ENCODE measurements at places on chromosomes 7 and 10.
A peak's percentile ranks its signal among the peaks of the same experiment; 100 is the strongest.

DNA sequence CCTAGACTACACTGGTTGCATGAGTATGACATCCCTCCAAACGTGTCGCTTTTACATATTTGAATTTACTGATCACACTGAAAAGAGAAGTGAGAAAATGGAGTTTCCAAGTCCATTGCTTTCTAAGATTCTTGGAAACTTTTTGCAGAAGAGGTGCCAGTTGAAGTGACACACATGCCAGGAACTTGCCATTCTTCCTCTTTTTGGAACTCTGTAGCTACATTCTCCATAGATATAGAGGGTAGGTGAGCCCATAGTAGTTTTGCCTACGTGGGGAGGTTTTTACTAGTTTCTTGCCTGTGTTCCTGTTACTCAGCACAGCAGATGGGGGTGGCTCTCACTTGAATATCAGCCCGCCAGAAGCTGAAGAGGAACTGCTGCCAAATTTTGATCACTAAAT lies 286.6 kb upstream of the NRP1 start:
- DNase-seq: peak; percentile 15

DNA sequence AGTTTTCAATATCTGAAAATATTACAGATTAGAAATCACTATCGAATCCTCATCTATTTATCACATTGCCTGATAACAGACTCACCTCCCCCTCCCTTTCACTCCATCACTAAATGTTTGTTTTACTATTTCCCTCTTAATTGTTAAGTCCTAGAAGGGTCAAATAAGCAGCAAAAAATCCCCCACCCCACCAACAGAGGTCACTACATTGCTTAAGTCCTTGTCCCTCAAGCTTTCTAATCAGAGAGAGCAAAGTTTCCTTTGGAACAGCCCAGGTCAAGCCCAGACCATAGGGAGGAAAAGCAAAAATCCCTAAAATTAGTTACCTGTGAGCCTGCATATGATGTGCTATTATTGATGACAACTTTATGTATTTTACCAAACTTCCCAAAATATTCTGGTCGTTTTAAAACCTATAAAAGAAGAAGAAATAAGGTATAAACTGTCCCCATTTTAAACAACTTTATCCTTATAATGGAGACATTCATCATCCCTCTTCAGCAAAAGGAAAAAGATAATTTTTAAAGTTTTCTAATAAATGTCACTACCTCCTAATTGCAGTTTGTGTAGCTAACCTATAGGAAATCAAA lies 95.0 kb downstream of the CNOT4 start:
- peak; percentile 27 for DNase-seq

DNA sequence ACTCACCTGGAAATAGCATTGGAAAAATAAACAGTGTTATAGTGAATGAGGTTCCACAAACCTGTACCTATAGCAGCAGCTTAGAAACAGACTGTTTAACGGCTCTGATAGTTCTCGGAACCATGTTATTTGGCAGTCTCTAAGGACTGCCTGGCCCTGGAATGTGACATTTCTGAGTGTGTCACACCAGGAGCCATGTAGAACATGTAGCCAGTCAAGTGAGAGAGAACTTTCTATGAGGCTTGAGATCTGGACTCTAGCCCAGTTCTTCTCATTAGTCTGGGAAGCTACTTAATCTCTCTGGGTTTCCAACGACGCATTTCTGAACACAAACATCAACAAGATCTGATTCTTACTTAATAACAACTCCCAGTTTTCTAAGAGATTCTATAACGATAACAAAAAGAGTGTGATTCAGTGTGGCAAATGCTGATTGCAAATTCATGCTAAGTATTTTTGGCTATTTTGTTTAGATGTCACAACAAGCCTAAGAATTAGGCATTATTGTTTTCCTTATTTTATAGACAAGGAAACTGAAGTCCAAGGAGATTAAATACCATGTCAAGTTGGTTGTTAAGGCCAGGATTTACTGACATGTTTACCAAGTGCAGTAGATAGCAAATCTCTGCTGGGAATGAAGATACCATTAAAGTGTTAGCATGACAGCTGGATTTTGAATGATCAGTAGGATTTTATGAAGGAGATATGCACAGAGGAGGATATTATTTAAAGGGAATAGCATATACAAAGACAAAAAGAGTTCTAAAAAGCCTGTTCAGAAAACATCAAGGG lies 47.2 kb downstream of the APBB1IP start:
- DNase-seq: no peak

DNA sequence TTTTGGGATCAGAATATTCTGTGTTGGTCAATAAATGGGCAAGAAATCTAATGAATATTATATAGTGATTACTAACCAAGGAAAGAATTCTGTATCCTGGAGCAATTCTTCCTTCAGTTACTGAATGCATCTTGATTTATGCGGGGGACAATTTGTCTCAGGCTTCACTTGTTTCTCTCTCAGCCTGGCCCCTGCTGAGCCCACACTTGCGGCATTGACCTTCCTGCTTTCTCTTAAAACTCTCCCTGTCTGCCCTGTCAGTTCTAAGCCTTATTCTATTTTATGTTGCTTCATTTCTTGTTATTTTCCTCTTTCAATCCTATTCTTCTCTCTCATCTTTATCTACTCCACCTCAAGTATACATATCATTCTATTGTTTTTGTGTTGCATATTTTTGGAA lies 122.1 kb upstream of the TPK1 start:
- no peak for DNase-seq

DNA sequence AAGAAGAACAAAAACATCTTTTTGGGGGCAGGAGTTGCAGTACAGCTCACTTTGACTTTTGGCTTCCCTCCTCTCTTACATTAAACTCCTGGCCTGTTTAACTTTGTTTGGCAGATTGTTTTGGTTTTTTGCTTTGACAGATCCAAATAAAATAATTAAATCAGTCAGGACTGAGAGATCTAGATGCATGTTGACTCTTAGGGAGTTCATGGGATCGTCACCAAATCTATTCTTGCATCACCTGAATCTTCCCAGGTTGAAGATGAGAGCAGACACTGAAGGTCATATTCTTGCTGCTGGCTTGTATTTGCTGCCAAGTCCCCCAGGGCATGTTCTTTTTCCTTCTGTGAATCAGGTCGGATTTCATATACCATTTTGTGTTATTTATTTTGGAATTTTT lies 759.4 kb downstream of the CNTNAP2 start:
- no peak for DNase-seq

DNA sequence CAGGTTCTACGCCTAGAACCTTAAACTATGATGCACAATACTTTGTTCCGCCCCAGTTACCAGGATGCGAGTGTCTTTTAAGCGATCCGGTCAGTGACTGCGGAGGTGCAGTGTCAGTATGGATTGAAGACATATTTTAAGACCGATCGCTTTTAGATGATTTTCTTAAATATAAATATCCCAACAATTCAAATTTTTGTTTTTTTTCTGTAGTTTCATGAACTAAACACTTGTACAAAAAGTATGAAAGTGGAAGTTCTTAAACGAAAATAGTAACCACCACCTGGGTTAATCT lies 835 bp downstream of the COMMD3 start:
- DNase-seq: no peak

DNA sequence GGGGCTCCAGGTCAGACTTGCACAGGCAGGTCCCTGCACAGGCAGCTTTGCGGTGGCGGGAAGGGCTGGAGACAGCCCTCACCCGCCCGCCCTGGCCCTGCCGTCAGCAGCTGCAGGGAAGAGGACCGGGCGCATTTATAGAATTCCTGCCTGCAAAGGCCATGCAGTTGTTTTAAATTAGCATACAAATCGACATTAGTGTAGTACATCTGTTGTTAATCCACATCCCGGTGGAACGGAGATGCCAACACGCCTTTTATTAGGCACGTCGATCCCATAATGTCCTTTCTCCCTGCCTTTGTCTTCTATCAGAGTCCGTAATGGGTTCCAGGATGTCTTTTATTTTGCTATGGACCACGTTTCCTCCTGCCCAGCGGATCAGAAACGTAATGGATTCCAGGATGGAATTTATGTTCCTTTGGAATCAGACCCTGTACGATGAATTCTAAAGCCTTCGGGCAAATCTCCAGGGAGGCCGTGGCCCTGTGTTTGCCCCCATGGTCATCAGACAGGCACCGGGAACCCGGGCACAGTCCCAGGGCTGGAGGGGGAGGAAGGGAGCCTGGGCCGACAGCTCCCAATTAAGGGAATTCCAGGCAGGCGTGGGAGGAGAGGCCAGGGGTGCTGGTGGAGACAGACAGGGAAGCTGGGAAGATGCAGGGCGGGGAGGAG lies 123.9 kb downstream of the COL26A1 start:
- no peak for DNase-seq

- no peak for DNase-seq
These were observed 261.9 kb downstream of the PTPRN2 start for GRCh38 chr7:158325530-158326381.

GRCh38 chr10:4283846-4284610 lies 499.0 kb upstream of the KLF6 start:
- no peak for DNase-seq

GRCh38 chr10:121990015-121990677 lies 1.2 kb downstream of the TACC2 start:
- no peak for DNase-seq

DNA sequence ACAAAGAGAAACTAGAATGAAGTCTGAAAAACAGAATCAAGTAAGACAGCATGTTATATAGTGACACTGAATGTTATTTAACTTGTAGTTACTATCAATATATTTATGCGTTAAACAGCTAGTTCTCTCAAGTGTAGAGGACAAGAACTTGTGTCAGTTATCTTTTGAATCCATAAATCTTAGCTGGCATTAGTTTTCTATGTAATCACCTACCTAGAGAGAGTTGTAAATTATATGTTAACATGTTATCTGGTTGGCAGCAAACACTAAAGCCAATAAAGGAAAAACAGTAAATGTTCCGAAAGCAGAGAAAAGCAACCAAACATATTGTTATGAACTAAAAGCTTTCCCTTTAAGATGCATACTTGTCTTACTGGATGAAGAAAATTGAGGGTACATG lies 36.8 kb downstream of the SLC18A2 start:
- no peak for DNase-seq

GRCh38 chr10:29835055-29835454 lies 200.3 kb upstream of the SVIL start:
- DNase-seq: no peak

DNA sequence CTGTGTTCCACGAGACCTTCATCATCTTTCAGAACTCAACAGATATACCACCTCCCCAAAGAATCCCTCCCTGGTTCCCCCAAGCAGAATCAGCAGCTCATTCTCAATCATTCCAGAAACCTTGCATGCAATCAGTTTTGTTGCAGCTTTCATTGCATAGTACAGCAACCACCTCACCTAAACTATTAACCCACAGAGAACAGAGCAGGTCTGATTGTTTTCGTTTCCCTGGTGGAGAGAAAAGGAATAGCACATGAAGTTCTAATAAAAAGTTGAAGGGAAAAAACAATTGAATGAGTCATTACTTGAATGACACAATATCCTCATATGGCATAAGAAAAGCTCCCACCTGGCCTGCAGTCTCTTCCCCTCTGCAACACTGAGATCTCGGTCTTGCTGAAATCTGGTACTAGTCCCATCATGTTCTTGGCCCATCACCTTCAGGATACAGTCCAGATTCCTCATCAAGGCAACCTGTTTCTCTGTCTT lies 147.1 kb upstream of the GDF10 start:
- no peak for DNase-seq

DNA sequence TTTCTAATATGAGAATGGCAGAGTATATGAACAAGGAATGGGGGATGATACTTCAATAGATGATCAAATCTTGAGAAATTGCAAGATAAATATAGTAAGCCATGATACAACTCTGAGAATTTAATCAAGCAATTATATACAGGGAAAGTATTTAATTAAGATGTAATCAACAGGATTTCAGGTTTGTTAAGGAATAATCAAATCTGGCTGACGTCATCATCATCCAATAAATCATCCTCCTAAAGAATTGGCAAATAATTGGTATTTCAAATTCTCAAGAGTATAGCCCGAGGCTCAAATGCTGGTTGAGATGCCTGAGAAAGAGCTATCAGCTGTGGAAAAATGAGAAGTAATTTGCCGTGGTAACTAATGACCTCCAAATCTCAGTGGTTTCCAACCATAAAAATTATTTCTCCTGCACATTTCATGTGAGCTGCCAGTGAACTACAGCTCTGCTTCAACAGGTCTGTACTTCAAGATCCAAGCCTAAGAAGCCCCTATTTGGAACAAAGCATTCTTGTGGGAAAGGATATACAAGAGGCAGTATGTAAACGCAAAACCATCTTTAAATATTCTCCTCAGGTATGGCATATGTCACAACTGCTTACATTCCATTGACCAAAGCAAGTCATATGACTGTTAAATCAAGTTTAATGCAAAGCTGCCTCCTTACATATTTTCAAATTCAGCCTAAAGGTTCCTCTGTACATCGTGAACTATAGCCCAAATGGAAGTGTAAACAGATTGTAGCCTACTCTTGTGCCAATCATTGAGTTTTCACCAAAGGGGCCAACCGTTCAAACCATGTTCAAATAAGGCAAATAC lies 503.0 kb downstream of the KIF20B start:
- DNase-seq: no peak

DNA sequence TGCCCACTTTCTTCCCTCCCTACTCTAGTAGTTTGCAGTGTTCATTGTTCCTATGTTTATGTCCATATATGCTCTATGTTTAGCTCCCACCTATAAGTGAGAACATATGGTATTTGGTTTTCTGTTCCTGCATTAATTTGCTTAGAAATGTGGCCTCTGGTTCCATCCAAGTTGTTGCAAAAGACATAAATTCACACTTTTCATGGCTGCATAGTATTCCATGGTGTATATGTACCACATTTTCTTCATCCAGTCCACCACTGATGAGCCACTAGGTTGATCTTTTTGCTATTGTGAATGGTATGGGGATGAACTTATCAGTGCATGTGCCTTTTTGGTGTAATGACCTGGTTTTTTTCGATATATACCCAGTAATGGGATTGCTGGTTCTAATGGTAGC lies 1089.1 kb downstream of the GRM8 start:
- no peak for DNase-seq

DNA sequence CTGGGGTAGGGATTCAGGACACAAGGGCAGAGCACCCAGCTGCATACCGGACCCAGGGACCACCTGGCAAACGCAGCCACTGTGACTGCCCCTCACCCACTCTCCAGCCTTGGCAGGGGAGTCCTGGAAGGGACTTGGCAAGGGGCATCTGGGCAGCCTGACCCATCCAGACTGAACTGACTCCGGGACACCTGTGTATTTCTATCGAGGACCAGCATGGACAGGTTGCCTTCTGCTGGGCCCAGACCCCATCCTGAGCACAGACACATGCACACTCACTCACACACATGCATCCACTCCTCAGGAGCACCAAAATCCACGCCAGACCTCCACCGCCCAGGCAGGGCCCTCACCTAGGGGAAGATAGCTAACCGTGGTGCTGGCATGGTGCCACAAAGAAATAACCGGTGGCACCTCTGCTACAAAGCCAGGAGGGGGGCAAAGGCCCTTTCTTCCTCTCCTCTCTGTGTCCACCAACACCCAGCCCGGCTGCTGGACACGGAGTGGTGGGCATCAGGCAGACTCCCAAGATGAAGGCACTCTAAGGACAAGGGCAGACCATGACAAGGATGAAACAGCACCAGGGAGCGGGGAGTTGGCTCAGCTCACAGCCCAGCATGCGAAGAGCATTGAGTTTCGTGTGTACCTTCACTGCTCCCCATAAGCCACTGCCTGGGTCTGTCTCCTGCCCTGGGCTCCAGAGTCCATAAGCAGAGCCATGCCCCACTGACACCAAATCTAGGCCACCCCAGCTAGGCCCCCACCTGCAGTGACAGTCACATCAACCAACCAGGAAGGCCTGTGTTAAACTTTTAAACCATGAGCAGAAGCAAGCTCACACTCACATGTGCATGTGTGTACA lies 35.3 kb downstream of the KCNH2 start:
- no peak for DNase-seq

GRCh38 chr10:118324140-118324539 lies 18.0 kb downstream of the FAM204A start:
- DNase-seq: no peak

All from CD4-positive, alpha-beta T cell treated with Interleukin-21 for 1 hour (primary cell).